ENCODE measurements at places on chromosomes 12 and 14.

GRCh38 chr14:50085570-50086320, 30.6 kb downstream of the VCPKMT start:
- no peak for DNase-seq

DNA sequence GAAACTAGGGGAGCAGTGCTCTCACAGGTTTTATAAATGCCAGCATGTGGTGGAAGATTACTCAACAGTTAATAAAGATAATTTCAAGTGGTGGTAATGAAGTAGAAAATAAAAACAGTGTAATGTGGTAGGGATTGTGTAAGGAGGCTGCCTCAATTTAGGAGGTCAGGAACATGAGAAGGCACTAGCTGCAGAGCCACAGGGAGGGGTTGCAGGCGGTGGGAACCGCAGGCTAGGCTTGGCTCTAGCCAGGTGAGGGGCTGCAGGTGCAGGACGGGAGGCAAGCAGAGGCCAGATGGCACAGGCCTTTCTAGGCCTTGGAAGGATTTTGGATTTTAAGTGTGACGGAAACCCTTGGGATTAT, 768 bp downstream of the METTL25 start:
- DNase-seq, result no peak

GRCh38 chr12:23342407-23342806, 607.1 kb downstream of the SOX5 start:
- DNase-seq, result no peak

DNA sequence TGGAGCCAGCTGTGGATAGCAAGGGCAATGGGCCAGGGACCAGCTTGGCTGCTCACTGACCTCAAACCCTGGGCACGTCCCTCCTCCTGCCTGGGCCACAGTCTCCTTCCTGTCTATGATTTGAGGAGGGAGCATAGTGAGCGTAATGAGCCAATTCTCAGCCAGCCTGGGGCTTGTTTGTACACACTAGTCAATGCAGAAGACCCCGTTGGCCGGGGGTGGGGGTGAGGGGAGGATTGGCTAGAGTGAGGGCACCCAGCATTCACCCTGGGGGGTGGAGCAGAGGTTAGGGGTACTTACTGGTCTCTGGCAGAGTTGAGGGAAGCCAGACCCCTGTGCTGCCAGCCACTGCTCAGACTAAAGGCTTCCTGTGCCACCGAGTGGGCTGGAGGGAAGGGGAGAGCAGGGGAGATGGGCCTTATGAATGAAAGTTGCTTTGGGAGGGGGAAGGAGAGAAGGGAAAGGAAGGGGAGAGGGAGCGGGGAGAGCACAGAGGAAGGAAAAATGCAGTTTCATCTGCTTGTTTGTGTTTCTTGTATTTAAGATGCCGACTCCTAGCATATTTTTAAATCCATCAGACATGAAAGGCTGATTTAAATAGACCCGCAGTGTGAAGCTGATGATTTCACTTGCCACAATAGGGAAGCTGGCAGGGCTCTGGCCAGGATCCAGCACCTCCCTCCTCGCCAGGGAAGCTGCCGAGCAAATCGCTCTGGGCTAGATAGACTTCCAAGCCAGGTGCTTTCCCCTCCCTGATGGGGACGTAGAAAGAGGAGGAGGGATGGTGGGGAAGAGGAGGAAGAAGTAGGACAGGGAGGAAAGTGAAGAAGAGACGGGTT, 114.0 kb downstream of the PRMT8 start:
- DNase-seq, result peak; percentile 64

DNA sequence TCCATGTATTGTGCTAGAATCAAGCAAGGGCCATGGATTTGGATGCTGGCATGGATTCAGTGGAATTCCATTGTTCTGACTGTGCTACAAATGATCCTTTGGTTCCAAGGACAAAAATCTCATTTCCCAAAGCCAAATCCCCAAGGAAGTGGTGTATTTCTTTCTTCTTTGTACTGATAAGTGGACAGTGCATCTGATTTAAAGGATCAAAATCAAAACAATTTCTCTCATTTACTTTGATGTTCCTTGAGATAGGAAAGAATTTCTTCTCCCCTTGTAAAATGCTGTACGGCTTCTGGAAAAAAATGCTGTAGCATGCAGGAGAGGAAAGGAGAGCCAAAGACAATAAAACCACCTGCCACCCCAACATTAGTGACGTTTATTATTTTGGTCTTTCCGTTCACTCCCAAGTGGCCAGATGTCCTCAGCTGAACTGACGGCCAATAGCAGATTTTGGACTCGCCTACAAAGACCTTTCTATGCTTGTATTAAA, 185.7 kb downstream of the PRKD1 start:
- DNase-seq, result no peak

GRCh38 chr14:89504602-89505313, 87.7 kb upstream of the FOXN3 start:
- DNase-seq, result no peak

- DNase-seq, result no peak
Observed at GRCh38 chr14:90387206-90387760, 9.5 kb upstream of the CALM1 start.

DNA sequence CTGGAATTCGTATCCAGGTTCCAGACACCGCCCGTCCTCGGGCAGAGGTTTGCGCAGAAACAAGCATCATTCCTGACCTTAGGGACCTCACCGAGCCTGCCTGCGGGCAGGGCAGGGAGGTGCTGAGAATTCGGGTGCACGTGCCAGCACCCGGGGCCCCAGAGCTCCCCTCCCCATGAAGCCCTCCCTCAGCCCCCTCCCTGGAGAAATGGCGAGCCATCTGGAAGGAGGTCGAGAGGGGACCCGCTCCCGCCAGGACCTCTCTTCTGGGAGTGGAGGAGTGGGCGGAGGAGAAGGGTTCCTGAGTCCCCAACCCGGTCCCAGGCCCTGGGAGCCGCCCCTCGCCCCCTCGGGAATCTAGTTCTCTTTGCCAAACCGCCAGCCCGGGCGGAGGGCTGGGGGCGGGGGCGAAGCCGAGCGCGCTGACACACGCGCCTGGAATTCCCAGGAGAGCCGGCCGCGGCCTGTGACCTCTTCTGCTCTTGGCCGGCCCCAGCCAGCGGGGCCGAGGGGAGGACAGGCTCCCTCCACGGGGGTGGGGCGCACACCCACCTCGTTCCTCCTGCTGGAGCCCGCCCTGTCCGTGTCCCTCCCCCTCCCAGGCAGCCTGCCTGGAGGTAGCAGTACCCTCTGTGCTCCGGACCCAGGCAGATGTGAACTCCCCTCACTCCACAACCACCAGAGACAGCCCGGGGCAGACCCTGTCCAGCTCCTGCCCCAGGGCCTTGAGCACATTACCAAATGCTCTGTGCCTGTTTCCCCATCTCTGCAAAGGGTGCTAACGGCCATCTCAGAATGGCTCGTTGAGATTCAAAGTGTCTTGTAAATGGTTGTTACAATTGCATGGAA, 23.0 kb upstream of the GPR132 start:
- DNase-seq, result peak; percentile 84

DNA sequence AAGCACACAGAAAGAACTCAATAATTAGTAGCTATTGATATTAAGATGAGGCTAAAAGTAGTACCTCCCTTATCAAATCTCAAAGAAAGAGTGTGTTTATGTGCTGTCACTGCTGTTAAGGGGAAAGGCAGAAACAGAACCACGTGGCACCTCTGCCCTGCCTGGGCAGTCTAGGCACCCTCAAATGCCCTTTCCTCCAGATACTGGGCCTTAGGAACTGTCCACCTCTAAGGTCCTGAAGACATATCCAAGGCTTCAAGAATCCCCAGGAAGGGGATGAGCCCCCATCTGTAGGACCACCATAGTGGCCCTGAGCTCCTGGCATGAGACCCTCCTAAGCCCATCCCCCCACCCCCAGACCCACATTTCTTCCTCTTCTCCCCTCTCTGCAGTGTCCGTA, 29.1 kb downstream of the NGB start:
- DNase-seq, result no peak

GRCh38 chr12:6281081-6281809, 29.2 kb upstream of the PLEKHG6 start:
- DNase-seq, result peak; percentile 51

DNA sequence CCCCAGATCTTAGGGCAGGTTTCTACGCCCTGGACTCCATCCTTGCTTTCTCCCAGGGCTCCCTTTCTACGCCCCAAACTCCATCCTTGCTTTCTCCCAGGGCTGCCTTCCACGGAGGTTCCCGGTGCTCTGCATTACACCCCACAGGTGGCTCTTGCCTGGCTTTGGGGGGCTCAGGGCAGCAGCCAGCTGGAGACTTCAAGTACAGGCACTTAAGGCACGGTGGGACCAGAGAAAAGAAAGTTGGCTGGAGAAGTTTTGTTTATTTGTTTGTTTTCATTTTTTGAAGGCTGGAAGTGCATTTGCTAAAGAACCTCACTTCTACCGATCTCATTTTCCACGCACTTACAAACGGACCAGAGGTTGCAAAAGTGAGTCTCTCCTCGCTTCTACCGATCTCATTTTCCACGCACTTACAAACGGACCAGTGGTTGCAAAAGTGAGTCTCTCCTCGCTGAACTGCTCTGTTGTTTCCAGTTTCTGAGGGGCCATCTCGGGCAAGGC, 103.8 kb upstream of the MED13L start:
- no peak for DNase-seq

DNA sequence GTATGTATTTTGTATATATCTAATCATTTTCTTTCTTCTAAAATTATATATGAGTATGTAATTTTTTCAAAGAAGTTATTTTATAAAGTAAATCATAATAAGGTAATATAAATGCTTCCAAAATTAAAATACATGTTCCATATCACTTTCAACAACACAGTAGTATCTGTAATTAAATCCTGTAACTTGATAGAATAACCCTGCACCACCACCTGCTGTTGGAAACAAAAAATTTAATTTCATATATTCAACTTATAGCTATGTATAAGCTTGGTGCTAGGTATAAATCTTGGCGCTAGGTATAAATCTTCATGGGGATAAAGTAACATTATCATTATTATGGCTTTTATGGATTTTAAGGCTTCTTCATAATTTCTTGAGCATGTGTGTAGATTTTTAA, 149.7 kb upstream of the DCN start:
- no peak for DNase-seq

DNA sequence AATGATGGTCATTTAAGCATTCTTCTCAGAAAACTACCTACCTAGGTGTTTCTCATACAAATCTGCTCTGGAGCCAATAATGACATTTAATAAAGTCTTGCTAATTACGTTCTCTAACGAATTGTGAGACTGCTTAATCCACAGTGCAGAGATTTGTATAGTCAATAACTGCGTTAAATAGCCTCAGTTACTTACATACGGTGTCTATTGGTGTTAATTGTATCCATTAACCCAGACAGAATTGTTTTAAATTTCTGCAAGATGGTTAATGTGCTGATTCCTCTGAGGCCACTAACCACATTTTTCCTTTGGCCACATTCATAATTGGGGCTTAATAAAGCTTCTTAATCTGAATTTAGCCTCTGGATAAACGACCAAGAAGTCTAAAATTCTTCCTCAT, 171.7 kb downstream of the SLC41A2 start:
- no peak for DNase-seq

DNA sequence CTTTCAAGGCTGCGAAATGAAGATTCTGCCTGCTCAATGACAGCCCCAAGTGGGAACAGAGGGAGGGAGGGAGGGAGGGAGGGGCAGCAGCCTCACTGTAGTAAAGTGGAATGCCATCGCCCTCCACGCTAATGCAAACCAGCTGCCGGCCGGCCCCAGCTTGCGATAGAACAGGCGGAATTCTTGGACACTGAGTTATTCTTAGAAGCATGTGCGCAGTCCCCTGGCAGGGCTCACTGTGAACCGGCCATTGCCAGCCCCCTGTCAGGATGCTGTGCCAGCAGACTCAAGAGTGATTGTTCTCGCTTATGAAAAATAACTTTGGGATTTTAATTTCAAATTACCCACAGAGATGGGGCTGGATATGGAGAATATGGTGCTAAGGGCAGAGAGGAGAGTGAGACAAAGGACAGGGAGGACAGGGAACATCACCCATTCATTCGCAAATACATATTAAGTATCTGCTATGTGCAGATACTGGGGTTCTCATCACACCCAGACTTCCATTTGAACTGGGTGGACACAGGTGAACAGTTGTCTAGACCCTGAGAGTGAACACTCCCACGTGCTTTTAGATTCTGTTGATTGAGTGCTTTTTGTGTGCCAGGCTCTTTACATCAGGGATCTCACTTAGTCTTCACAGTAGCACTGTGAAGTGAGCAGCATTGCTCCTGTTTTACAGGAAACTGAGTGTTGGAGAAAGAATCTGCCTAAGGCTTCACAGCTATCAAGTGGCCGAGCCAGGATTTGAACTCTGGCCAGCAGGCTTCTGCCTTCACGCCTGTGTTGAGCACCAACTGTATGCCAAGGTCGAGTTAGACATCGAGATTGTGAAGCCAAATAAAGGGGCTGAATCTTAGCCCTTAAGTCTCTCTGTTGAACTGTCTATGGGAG, 192.9 kb downstream of the C12orf75 start:
- DNase-seq, result peak; percentile 74

- no peak for DNase-seq
Observed at GRCh38 chr14:22213120-22213519, 375.9 kb downstream of the DAD1 start.

DNA sequence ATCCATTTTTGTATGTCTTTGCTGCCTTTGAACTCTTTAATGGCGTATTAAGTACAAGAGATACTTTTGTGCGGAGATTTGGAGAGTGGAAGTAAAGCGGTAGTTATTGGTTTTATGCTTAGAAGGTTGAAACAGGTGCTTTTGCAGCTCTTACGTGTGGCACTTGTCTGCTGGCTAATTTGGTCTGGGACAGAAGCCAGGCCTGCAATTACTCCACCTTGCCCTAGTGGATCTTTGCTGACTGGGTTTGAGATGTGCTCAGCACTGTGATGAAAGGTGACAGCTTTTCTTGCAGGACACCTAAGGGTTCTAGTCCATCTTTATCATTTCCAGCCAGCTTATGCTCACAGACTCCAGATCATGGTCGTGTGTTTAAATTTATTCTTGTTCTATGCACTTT, 252.5 kb downstream of the RPL10L start:
- DNase-seq, result no peak

DNA sequence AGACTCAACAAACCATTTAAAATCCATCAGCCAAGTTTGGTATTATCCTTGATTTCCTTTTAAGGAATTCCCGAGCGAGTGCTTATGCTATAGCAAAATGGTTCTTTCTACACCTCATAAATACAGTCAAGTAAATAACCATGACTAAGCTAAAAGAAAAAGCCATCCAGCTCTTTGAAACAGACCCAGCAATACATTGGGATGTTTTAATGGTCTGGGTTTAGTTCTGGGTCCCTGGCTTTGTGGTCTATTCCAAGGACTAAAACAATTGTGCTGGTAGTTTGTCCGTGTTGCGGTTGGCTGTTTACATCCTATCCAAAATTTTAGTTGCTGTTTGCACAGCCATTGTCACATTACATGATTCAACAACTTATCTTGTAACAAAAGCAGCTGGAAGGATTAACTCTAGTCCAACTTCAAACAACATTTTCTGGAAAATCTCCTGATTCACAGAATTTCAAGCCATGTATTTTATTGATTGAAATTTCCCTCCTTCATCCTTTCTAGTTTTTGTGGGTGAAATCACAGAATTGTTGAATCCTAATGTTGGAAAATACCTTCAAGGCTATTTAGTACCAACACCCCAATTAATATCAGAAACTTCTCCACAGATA, 19.6 kb downstream of the KLRB1 start:
- no peak for DNase-seq

DNA sequence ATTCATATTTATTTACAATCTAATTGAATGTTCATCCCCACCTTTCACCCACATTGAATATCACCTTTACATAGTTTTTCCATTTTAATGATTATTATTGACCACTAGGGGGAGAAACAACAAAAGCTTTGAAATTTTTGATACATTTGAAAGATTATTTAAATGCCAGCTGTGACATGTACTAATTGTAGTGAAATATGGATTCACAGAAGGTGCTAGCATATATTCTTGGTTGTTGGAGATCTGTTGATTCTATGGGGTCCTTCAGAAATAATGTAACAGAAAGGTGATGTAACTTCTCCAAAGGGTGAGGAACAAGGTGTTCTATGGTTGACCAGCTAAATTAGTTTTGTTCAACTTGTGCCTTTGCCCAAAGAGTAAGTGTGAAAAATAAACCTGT, 22.4 kb upstream of the GPR33 start:
- DNase-seq, result no peak

All from upper lobe of right lung (tissue), 1 donor.